Dorsolateral prefrontal cortex (tissue), 122 donors: ENCODE measurements at places on chromosomes 2 and 18. TPM values are rescaled to one million over a fixed set of nuclear protein-coding genes. Genes with fewer than 3 reads are reported as not detected.

The PFN4 gene
- 0.53 TPM for total RNA-seq

The ANKRD53 gene
- total RNA-seq: 1.3 TPM

The DBI gene
- total RNA-seq: 193 TPM

The ERFE gene
- 1.7 TPM for total RNA-seq

The ATP6V1B1 gene
- total RNA-seq: not detected
